ENCODE measurements at places on chromosomes 2 and 18.

- DNase-seq = no peak
Observed at GRCh38 chr18:13604786-13605185, 121.6 kb downstream of the FAM210A start.

DNA sequence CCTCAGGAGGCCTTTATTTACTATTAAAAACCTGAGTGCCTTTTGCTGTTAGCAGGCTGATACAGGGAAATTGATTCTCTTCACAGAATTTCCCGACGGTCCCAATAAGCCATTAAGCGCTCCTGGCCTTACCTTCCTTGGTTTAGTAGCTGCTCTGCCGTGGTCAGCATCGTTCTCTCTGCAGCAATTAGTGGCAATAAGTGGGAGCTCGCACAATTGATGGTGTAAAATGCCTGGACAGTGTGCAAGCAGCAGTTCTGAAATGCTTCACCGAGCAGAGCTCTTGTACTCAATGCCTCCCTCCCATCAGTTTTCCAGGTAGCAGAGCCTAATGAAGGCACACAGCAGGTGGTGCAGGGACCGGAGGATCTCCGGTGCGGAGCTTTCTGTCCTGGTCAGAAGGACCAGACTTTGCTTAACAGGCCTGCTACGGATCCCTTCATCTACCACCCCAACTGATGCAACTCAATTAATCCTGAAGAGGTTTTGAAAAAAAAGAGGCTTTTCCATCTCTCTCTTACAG lies 1.1 kb upstream of the LINC00305 start:
- DNase-seq = no peak

GRCh38 chr2:38160516-38160915 lies 84.6 kb upstream of the CYP1B1 start:
- DNase-seq = no peak

DNA sequence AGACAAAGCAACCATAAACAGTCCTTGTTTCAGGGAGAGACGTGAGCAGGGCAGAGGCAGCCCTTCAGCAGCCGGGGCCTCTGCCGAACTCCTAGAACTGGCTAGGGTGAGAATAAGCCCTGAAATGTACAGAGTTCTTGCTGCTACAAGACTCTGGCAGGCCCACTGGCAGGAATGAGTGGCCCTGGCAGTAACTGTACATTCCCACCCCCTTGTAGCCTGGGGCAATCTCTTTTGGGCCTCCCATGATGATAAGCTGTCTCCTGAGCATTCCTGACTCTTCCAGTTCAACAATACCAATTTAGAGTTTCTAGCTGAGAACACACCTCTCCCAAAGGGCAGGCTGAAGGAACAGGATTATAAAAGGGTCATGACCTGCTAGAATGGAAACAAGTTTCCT lies 54.3 kb downstream of the HAUS1 start:
- DNase-seq = no peak

DNA sequence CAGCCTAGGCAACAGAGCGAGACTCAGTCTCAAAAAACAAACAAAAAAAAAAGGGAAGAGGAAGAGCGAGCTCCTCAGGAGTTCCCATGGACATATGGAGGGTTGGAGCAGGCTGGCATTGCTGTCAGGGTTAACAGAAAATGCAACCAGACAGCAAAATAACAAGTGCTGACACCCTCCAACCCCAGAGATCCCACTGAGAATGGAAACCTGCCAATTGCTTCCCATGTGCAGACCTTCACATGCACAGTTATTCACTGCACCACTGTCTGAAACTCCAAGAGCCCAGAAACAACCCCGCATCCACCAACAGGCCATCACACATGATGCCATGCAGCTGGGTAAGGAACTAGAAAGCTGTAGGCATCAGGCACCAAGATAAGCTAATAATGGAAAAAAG lies 43.5 kb downstream of the TFCP2L1 start:
- DNase-seq = no peak

All from fibroblast of skin of left quadriceps (primary cell).